GM23248 (cell line): ENCODE measurements at places on chromosomes 4 and X. TPM values are rescaled to one million over a fixed set of nuclear protein-coding genes. Genes with fewer than 3 reads are reported as not detected.
A peak's percentile ranks its signal among the peaks of the same experiment; 100 is the strongest.

DCAF4L1 gene
- total RNA-seq, result 0.13 TPM in 1 of 2 replicates, not detected in the other

TMEM47 gene
- 185 and 188 TPM in 2 replicates for total RNA-seq

ARX gene
- not detected in 2 replicates for total RNA-seq

ATP8A1 gene
- total RNA-seq, result 0.11 and 0.25 TPM in 2 replicates

STATH gene
- not detected in 2 replicates for total RNA-seq

TMEM35A gene
- 0.32 and 0.76 TPM in 2 replicates for total RNA-seq

C1QTNF7 gene
- total RNA-seq, result not detected in 2 replicates

- H3K27me3 ChIP-seq, result no peaks in the 10 kb centered on the region
- no peaks in the 10 kb centered on the region for H3K36me3 ChIP-seq
- H3K4me1 ChIP-seq, result no peaks in the 10 kb centered on the region
- no peak overlapping the region for H3K4me3 ChIP-seq
Observed at GRCh38 chr4:120771907-120772306, 150.6 kb downstream of the PRDM5 start.

DNA sequence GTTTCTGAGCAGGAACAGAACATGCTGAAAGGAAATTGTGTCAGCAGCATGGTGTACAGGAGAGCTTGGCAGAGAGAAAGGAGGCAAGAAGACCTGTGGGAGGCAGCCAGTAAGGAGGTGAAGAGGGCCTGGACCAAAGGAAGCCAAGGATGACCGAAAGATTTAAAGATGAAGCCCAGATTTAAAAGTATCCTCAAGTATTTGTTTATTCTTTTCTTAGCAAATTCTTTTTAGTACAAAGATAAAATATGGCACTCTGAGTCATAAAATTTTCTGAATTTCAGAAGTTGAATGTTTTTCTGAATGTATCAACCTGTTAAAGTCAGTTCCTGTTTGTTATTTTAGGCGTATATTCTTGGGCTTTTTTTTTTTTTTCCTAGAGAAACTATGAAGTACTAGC lies 3.5 kb downstream of the PKD2 start:
- H3K27me3 ChIP-seq, result no peaks in the 10 kb centered on the region
- peak; percentile 28 for DNase-seq
- H3K4me1 ChIP-seq, result peaks cover 26% of the 10 kb centered on the region
- H3K36me3 ChIP-seq, result no peaks in the 10 kb centered on the region
- peak overlapping the region; percentile 87 for H3K4me3 ChIP-seq
- peak overlapping the region; percentile 21; the same call in 1 of the 2 replicates for H3K27ac ChIP-seq

DNA sequence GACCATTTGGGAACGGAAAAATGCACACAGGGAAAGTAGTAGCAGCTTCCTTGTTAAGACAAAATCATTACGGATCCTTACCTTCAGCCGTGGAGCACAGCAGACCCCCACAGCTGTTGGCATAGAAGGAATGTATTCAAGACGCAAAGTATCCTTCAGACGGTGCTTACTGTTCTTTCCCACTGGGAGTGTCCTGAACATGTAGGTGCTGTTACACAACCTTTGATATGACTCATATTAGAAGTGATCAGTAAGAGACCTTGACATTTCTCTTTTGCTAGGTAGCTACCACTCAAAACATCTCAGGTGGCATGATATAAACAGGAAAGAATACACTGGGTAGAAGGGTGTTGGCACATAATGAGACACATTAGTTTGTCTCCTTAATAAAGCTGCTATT lies 154.0 kb upstream of the FMR1 start:
- no peaks in the 10 kb centered on the region for H3K27me3 ChIP-seq
- H3K27ac ChIP-seq, result no peak overlapping the region
- no peaks in the 10 kb centered on the region for H3K4me1 ChIP-seq
- no peaks in the 10 kb centered on the region for H3K36me3 ChIP-seq
- no peak overlapping the region for H3K4me3 ChIP-seq

DNA sequence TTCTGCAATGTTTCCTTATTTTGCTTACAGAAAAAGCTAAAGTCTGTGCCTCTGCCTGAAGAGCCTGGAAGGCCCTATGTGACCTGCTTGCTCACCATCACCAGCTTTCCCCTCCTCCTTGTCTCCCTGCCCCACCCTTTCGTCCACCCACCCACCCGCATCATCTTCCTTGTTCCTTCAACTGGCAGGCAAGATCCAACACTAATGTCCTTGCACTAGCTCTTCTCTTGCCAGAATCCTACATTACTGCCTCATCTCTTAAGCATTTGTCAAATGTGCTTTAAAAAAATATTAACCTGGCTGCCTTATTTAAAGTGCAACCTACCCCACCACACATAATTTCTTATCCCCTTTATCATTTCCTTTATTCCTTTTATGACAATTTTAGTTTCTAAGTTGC lies 165.1 kb upstream of the PPP3CA start:
- H3K4me3 ChIP-seq, result no peak overlapping the region
- H3K36me3 ChIP-seq, result no peaks in the 10 kb centered on the region
- H3K4me1 ChIP-seq, result no peaks in the 10 kb centered on the region
- no peak overlapping the region for H3K27ac ChIP-seq
- DNase-seq, result no peak
- 0 out of 2 replicates have a peak, but pooled peaks cover 3% of the 10 kb centered on the region for H3K27me3 ChIP-seq

DNA sequence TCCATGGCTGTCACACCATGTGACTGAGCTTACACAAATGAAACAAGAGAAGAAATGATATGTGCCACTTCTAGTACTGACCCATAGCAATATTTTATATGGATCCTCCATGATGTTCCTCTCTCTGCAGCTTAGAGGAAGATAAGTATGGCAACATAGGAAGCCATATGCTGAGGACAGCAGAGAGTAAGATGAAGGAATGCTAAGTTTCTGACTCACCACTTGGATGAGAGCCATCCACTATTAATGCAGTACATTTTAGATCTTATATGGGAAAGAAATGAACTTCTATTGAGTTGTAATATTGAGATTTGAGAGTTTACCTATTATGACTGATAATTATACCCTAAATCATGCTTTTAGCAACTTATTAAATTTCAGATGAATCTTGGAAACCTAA lies 386.9 kb upstream of the MAOA start:
- H3K4me1 ChIP-seq, result no peaks in the 10 kb centered on the region
- no peak for DNase-seq
- no peaks in the 10 kb centered on the region for H3K36me3 ChIP-seq
- H3K27ac ChIP-seq, result no peak overlapping the region
- no peaks in the 10 kb centered on the region for H3K27me3 ChIP-seq

DNA sequence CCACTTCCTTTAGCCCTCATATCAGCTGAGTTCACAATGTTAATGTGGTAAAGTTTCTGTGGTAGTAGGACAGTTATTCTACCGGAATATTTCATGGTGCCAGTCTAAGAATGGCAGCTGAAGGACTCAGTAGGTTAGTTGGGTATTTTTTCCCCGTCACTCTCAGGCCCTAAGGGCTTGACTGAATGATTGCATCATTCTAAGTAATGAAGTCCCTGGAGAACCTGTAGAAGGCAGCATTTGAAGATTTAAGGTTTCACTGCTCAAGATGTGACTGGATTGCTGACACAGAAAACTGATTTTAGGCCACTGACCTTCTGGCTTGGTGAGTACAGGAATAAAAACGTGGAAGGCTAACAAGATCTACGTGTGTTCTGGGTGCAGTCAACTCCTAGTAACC lies 657.3 kb downstream of the PCDH19 start:
- H3K4me1 ChIP-seq, result no peaks in the 10 kb centered on the region
- H3K27ac ChIP-seq, result no peak overlapping the region
- DNase-seq, result no peak
- no peak overlapping the region for H3K4me3 ChIP-seq

DNA sequence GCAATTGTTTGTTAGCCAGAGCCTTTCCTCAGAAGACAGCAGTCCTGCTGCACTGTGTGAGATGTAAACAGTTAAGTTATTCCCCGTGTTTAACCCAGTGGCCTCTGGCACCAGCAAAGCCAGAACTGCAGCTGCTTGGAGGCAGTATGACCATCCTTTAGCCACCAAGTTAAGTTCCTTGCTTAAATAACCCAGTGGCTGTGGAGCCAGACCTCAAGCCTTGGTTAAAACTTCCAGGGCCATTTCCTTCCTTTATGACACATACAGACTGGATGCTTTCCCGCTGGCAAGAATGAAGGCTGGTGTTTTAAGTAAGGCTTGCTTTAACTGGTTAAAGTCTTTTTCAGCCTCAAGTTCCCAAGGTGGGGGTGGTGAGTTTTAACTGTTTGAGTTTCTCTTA lies 379.8 kb downstream of the DCAF12L2 start:
- no peaks in the 10 kb centered on the region for H3K36me3 ChIP-seq
- no peak for DNase-seq
- H3K4me3 ChIP-seq, result no peak overlapping the region
- H3K27ac ChIP-seq, result no peak overlapping the region
- no peaks in the 10 kb centered on the region for H3K4me1 ChIP-seq

- no peak overlapping the region for H3K4me3 ChIP-seq
- no peaks in the 10 kb centered on the region for H3K27me3 ChIP-seq
- DNase-seq, result peak; percentile 2
- no peaks in the 10 kb centered on the region for H3K36me3 ChIP-seq
- H3K27ac ChIP-seq, result no peak overlapping the region
Observed at GRCh38 chr4:126533146-126533805, 1099.5 kb upstream of the INTU start.

DNA sequence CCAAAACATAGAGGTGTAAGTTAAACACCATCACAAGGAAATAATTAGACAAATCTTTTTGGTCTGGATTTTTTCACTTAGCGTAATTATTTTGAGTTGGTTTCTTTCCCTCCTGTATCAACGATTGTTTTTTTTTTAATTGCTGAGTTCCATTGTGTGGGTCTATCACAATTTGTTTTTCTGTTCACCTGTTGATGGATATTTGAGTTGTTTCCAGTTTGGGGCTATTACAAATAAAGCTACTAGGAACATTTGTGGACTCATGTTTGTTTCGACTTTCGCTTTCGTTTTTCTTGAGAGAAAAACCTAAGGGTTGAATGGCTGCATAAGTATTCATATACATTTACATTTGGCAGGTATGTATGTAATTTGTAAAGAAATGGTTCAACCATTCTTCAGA lies 20.4 kb upstream of the FBXW7 start:
- no peaks in the 10 kb centered on the region for H3K36me3 ChIP-seq
- H3K4me1 ChIP-seq, result no peaks in the 10 kb centered on the region
- no peak overlapping the region for H3K27ac ChIP-seq

DNA sequence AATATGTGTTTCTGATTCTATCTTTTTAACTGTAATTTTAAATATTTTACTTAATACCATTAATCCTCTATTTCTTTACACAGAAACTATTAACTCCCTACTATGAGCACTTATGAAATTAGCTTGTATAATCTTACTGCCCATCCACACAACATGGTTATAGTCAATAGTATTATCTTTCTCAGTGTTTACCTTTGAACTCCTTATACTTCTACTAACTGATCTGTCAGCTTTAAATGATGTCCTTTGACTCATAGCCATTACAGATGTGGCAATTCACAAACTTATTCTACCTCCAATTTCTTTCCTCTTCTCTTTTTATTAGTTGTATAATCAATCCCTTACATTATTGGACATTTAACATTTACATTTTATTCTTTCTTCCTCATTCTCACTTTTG lies 5.5 kb downstream of the SEC31A start:
- H3K36me3 ChIP-seq, result peaks cover 11% of the 10 kb centered on the region; the same call in 1 of the 2 replicates
- no peaks in the 10 kb centered on the region for H3K27me3 ChIP-seq
- H3K27ac ChIP-seq, result peak overlapping the region; percentile 14
- H3K4me3 ChIP-seq, result peak overlapping the region; percentile 62
- H3K4me1 ChIP-seq, result peaks cover 29% of the 10 kb centered on the region
- DNase-seq, result peak; percentile 41
